CD4-positive, alpha-beta T cell treated with Interleukin-15 for 1 hour (primary cell): ENCODE measurements at places on chromosomes 5 and 9.

- DNase-seq, result no peak
Measured at GRCh38 chr5:52794519-52794918, 6.8 kb downstream of the ITGA1 start.

DNA sequence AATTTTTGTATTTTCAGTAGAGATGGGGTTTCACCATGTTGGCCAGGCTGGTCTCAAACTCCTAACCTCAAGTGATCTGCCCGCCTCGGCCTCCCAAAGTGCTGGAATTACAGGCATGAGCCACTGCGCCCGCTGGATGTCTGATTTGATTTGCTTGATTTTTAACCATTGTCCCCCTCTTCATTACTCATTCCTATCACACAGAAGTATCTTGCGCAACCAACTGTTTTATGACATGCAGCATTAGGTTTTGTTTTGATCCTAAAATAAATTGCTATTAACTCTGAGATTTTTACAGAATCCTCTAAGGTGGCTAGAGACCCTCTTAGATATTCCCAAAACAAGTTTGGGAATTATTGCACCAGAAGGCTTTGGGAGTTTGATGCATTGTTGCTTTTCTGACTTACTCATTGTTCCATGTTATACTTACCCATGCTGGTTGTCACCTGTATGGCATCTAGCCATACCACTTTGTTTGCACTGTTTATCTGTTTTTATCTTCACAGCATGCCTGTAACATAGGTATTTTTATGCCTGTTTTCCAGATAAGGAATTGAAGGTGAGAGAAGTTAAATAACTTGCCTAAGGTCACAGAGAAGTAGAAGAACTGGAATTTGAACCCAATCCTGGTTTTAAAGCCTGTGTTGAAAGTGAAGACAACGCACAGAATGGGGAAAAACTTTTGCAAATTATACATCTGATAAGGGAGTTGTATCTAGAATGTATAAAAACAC is 35.9 kb upstream of the PWWP2A start:
- no peak for DNase-seq

GRCh38 chr9:1875921-1876448 is 139.2 kb upstream of the SMARCA2 start:
- DNase-seq, result no peak

DNA sequence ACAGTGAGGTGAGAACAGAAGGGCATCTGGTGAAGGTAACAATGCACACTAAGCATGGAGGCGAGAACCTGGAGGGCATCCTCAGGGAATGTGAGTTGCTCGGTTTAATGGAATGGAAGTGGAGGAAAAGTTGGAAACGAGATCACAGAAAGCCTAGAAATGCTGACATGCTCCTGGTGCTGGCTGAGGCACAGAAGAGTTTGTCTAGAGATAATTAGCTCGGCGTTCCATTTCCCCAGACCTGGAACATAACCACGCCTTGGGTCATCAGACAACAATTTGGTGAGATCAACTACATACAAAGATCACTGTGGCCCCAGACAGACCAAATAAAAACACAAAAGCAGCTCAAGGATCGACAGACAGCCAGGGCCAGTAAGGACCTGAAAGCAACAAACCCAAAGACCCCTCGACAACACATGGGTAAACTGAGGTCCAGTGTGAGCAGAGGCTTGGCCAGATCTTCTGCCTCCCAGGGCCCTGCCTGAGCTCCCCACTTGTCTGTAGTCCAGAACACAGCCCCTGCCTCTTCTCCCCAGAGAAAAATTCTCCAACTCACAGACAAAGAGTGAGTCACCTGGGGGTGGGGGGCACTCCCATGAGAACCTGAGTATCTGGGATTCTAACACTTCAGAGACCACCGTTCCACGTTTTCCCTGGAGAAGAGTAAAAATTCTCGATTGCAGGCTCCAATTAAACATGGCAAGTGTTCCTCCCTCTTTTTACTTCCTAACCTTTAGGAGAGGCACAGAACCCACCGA is 52.5 kb downstream of the SHB start:
- no peak for DNase-seq

- DNase-seq, result no peak
Measured at GRCh38 chr5:60687927-60688720, 11.8 kb downstream of the DEPDC1B start.

DNA sequence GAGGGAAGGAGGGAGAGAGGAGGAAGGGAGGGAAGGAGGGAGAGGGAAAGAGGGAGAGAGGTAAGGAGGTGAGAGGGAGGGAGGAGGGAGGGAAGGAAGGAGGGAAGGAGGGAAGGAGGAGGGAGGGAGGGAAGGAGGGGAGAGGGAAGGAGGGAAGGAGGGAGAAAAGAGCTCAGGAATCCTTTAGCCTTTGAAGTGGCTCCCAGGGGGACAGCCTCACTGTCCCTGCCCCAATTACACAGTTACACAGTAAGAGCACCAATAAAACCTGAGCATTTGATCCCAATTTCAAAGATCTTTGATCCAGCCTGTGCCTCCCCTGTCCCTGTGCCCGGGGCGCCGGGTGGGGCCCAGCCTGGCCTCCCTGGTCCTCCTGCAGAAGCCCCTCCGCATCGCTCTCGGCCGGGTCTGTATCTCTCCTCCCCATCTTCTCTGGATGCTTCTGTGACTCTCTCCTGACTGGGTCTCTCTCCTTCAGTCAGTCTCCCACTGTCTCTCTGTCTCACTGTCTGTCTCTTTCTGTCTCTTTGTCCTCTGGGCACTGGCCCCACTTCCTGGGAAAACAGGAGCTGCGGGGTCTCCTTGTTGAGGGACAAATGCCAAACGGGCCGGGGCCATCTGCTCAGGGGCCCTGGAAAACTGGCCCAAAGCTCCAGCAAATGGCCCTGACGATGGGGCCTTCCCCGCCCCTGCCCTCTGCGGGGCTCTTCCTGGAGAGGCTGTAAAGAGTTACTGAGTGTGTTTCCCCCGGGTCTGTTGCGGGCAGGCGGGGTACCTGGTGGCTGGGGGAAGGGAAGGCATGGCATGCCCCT is 54.2 kb upstream of the EGFL7 start:
- no peak for DNase-seq

DNA sequence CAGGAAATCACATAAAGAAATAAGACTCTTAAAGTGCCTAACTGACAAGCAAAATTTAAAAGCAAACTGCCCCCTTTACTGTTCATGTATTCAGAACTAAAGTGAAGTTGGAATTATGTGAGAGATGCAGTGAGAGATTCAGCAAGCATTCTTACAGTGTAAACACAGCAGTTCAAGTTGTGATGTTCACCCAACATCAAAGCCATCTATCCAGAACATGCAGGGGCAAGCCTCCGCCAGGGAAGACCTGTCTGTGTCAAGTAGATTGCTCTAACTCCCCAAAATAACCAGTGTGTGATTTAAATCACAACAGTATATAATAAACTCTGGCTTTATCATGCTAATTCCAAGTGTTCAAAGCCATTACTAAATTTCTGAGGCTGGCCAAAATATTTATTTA is 233.3 kb downstream of the BNC2 start:
- DNase-seq, result no peak

- DNase-seq, result no peak
Measured at GRCh38 chr5:177256296-177256695, 47.2 kb downstream of the RAB24 start.

DNA sequence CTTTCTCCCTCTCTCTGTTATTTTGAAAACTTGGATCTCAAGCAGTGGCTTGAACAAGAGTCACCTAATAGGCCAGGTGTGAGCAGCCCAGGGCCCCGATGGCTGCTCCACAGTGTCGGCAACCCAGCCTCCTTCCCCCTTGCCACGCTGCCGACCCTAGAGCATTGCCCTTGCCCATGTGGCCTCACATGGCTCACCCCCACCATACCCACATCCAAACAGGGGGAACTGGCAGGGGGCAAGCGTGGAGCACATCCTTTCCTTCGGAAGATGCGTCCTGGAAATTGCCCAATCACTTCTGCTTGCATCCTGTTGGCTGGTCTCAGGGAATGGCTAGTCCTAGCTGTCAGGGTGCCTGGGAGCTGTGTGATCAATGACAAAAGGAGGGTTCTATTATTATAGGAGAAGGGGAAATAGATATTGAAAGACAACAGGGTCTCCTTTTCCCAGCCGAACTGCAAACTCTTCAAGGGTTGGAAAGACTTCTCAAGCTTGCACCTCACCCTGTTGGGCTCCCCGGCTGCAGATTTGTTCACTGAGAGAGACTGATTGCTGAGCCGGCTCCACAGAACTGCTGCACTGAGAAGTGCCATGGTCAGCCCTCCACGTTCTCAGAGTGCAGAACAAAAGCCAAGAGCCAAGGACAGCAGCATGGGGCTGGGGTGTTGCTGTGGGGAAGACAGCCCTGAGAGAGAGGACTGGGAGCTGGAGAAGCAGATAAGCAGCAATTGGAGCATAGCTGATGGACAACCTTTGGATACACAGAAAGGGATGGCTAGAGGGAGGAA is 8.3 kb upstream of the TIFAB start:
- no peak for DNase-seq

GRCh38 chr9:20651939-20652338 is 29.6 kb upstream of the MLLT3 start:
- no peak for DNase-seq

DNA sequence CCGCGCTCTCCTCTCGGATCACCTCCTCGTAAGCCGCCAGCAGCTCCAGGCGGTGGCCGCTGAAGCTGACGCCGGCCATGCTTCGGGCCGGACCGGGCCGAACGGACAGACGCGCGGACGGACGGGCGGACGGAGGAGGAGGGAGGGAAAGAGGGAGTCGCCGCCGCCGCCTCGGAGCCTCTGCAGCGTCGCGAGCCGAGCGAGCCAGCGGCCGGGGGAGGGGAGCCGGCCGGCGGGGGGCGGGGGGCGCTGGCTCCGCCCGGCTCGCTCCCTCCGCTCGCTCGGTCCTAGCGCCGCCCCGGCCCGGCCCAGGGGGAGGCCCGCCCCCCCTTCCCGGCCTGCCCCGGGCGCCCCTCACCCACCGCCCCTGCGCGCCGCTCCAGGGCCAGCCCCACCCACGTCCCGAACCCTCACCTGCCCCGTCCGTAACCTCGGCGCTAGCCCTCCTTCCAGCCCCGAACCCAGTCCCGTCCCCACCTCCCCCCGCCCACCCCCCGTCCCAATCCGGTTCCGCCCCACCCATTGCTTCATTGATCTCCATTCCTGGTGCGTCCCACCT is at the start of gene DBN1:
Gene DBN1 (minus strand): TSS at position 192 of the 559 bp plus-strand sequence. CDS start 113 bp downstream, at position 79.
- DNase-seq, result no peak

DNA sequence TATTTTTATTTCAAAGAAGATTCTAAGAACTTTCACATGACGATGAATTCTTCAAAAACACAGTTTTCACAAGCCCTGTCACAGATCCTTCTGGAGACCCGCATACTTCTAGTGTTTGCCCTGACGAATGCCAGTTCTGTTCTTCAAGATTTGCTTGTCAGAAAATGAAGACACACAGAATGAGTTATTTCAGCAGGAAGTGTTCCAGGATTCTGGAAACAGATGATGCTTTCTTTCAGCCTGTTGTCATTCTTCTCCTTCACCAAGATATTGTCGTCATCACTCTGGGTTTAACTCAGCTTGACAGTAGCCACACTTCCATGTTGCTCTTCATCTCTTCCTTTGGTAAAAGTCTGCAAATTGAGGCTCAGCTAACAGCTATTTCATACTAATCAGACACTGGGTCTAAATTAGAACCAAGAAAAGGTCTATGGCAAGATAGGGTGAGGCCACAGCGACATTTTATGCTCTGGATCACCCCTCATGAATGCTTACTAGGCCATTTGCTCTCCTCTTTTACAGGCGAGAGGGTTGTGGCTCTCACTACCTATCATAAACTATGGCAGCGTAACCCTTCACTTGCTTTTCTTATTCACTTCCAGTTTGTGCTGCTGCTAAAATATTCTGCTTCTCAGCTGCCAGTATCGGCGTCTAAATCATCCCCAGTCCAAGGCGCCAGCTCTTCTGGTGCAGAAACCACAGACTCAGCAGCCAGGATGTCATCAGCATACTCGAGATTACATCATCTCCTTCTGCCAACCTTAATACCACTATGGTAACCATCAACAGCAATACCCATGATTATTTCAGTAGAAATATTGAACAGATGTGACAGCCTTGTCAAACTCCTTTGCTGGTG is 159.6 kb upstream of the TBCA start:
- peak; percentile 50 for DNase-seq

DNA sequence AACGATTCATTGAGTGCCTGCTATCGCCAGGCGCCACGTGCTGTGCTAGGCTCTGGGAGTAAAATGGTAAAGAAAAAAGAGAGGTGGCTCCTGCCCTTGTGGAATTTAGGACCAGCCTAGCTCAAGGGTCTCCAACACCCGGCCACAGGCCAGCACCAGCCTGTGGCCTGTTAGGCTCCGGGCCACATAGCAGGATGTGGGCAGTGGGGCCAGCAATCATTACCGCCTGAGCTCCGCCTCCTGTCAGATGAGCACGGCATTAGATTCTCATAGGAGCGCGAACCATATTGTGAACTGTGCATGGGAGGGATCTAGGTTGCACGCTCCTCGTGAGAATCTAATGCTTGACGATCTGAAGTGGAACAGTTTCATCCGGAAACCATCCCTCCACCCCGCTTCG is 1.5 kb downstream of the RMRP start:
- DNase-seq, result no peak

DNA sequence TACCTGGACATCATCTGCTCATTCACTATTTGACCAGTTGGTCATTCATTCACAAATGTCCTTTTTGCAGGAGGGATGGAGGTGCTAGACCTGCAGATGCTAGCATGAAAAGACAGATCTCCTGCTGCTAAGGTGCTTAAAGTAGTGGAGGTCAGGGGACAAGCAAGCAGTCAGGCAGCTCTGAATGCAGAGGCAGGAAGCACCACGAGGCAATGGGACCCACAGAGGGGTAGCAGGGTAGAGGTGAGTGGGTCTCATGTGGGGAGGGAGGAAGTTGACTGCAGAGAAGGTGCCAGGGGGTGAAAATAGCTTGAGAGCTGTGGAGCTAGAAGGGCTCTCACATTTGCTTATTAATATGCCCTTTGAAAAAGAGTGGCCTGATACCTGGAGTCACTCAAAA is 25.2 kb downstream of the FXN start:
- DNase-seq, result no peak

DNA sequence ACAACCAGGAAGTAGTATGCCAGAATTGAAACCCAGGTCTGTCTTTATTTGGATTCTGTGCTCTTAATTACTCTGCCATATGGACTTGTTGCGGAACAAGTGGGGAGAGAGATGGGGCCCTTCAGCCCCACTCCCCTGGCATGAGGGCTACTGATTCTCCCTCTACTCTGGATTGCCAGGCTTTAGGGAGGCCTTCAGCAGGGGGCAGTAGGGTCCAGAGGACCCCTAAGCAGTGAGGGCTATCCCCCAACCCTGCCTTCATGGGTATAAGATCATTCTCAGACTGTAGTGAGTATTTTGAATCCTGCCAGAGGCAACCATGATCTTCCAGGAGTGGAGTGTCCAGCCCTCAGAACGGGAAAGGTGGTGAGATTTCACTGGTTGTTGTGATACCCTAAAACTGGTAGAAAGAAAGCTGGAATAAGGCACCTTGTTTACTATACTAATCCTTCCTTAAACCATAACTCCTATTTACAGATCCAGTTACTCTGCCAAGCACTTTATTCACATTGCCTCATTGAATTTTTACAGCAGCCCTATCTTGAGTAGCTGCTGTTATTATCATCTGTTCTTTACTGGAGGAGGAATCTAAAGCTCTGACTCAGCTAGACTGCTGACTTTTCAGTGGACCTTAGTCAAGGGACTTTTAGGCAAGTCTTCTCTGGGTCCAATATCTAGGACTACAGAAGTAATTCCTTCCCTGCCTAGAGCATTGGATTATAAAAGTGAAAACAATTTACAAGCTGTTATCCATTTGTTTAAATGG is 31.3 kb upstream of the LARP1 start:
- DNase-seq, result no peak

- no peak for DNase-seq
Measured at GRCh38 chr5:122586351-122586750, 188.5 kb upstream of the SNX2 start.
